ENCODE measurements at places on chromosomes 5 and 9. TPM values are rescaled to one million over a fixed set of nuclear protein-coding genes. Genes with fewer than 3 reads are reported as not detected.

The DNAJC25 gene
- 10.4 TPM for total RNA-seq

The PCDHB11 gene
- total RNA-seq, result 3.5 TPM

The MPDZ gene
- 41.3 TPM for total RNA-seq

The PDE4D gene
- 17.7 TPM for total RNA-seq

The LTC4S gene
- total RNA-seq, result 8.8 TPM

Data from subcutaneous adipose tissue (tissue), 4 donors.